ENCODE measurements at places on chromosomes 16 and 17.
A peak's percentile ranks its signal among the peaks of the same experiment; 100 is the strongest.

DNA sequence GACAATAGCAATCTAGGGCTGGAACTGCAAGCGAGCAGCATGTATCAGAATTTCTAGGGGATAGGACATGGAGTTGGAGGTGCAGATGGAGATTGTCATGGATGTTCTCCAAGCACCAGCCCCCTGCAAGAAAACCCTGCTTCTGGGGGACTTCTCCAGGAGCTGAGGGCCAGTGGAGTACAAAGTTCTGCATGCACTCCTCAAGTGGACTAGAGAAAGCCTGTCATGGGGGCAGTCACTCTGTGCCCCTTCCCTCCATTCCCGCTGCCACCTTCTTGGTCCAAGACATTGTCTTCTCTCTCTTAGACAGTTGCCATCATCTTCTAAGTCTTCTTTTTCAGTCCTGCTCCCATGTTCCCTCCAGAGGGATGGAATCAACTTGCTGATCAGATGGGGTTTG lies 87.9 kb downstream of the AIPL1 start:
- DNase-seq = no peak

- DNase-seq = no peak
Measured at GRCh38 chr16:700684-701584, 4.7 kb downstream of the FBXL16 start.

- no peak for DNase-seq
Measured at GRCh38 chr16:88334778-88335720, 47.7 kb upstream of the ZNF469 start.

DNA sequence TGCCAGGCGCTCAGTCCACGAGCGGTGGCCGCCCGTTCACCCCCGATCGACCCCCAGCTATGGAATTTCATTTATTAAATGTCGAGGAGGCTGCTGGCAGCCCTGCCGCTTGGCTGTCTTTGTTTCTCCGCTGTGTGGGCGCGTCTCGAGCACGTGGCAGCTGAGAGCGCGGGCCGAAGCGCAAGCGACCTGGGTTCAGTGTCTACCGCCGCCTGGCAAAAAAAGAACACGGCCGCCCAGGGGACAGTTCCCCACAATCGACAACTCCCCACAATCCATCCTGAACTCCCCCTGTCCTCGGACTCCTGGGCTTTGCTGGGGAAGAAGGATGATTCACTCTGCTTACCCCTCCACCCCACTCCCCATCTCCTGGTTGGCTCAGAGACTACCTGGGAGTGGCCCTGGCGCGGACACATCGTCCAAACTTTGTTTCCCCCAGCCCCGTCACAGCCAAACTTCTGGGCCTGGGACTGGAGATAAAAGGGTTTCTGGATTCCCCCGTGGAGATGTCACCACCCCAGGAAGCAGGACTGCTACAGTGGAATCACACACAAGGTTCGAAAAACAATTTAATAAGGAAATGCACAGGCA lies 1.7 kb upstream of the ANKRD13B start:
- peak; percentile 83 for DNase-seq

DNA sequence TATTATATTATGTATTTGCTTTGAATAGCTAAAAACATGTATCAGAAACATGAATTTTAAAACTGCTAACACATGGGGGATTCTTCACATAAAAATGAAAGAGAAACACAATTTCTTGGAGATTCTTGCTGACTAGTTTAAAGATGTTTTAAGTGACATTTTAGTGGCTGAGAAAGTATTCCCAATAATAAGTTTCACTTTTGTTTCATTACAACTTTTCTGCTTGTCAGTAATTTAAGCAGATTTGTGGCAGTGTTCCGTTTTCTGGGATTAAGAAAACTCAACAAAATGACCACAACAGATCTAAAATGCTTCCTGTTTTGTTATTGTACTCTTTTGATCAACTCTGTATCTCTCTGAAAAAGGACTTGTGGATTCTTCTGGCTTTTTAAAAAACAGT lies 75.9 kb downstream of the NLK start:
- DNase-seq = no peak

DNA sequence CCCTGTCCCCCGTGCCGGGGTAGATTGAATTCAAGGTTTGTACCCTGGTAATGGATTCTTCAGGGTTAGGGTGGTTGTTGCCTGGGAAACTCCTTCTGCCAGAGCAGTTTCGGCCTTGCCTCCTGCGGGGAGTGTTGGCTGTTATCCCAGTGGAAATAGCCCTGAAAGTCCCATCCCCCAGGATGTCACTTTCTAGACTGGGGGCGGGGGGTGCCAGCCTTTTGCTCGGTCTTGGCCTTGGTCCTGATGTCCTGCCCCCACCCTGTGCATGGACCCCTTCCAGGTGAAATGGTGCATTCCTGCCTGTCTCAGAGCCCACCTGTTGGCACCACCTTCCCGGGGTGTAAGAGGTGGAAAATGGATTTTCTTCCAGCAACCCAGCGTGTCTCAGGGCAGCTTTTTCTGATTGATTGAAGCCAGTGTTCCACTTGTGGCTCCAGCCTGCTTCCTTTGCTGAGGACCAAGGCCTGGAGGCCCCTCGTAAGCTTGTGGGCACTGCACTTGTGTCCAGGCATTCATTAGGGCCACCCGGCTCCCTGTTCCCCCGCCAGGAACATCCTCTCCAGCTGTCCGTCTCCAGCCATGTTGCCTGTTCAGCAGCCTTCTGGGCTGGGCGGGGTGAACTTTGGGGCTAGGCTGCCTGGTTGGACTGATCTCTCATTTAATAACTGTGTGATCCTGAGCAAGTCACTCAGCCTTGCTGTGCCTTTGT lies 25.6 kb downstream of the MGAT5B start:
- no peak for DNase-seq

DNA sequence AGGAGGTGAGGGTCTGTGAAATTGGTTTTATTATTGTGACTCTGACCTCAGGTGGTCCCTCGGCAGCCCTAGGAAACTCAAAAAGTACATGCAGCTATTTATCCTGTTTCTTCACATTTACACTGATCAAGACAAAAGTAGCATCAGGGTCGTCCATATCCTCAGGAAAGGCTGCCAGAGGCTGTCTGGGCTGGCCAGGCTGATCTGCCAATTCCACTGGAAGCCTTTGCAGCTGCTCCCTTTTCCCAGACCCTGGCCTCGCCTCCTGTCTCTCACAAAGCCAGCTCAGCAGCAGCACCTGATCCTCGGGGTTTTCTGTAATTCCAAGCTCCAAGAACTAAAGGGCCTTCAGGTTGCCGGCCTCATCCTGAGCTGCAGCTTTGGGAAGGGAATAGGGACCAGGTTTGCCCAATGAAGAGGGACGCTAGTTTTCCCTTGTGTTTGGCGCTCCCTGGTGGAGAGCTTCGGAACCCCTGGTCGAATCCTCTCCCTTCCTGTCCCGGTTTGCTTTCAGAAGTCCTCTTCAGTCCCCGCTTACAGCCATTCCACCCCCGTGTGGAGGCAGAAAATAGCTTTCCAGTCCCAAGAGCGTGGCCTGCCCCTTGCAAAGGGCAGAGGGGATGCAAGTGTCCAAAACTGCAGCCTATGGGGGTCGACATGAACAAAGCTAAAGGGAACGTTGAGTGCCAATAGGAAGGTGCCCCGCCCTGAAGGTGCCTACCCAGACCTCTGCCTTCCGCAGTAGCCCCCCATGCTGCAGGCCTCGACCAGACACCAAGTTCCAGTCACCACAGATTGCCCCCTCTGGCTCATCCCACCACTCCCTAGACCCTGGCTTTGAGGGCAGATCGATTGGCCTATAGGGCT lies 13.4 kb downstream of the MFSD6L start:
- peak; percentile 44 for DNase-seq

DNA sequence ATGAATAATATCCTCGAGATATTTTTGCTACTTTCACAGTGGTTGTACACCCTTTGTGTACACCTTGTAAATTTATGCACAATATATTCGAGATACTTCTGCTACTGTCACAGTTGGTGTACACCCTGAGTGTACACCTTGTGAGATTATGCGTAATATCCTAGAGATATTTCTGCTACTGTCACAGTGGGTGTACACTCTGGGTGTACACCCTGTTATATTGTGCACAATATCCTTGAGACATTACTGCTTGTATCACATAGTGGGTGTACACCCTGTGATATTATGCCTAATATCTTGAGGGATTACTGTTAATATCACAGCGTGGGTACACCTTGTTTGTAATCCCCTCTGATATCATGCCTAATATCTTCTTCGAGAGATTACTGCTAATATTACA lies 7.2 kb upstream of the NUDT7 start:
- DNase-seq = no peak

DNA sequence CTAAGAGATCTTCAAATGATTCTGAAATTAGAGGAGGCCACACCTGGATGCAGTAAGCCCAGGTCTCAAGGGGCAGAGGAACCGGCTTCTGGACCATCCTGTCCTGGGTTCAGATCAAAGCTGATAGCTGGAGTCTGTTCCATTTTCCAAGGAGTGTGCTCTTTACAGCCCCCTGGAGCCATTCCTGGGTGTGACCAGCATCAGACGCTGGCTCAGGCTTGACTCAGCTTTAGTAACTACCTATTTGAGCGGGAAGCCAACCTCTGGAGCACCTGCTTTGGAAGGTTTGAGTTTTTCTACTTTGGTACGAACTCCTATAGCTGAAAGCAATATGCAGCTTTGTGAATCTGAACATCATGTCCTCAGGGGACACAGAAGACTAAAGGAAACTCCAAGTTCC lies 12.9 kb upstream of the BBS2 start:
- DNase-seq = no peak

GRCh38 chr17:40358323-40359038 lies 6.1 kb downstream of the GJD3 start:
- DNase-seq = peak; percentile 76

DNA sequence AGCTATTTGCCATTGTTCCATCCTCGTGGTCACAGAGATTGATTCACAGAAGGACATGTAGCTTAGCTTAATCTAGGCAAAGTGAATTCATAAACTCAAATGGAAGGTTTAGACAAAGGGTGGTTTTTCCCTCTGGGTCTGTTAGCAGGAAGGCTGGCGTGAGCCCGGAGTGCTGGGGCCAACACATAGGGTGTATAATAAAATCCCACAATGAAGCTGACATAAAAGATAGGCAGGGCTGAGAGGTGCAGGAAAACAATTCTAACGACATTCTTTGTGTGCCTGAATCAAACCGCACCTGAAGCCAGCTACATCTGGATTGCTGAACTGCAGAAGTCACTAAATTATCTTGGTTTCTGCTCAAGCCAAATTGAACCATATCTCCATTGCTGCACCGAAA lies 173.9 kb downstream of the MAF start:
- no peak for DNase-seq

DNA sequence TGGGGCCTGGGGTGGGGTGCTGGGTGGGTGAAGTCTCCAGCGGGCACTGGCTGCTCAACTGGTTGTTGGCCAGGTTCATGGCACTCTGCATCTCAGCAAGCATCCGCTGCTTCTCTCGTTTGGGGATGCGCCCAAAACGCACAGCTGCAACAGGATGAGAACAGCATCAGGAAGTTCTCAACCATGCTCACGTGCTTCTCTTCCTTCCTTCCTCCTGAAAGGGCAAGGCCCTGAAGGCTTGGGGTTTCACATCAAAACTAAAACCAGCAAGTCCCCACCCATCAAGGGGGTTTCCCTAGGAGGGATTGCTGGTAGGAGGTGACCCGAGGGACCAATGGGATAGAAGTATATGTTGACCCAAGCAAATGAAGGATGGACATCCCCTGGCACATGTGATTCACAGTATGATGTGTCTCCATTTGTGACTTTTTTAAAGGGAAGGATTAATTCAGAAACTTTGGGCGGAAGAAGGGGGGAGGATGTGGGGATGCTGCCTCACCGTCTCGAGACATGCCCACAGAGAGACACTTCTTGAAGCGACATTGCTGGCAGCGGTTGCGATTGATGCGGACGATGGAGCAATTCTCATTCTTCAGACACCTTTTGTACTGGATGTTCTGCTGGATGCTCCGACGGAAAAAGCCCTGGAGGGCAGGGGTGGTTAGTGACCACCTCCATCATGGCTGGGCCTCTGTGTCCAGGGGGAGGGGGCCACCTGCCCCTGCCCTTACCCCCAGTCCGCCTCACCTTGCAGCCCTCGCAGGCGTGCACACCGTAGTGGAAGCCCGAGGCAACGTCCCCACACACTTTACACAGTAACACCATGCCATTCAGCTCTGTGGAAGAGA lies 4.2 kb downstream of the NR1D1 start:
- no peak for DNase-seq

GRCh38 chr17:55706808-55707773 lies 15.6 kb downstream of the TMEM100 start:
- no peak for DNase-seq

- no peak for DNase-seq
Measured at GRCh38 chr17:39209317-39210092, 9.4 kb downstream of the RPL19 start.

DNA sequence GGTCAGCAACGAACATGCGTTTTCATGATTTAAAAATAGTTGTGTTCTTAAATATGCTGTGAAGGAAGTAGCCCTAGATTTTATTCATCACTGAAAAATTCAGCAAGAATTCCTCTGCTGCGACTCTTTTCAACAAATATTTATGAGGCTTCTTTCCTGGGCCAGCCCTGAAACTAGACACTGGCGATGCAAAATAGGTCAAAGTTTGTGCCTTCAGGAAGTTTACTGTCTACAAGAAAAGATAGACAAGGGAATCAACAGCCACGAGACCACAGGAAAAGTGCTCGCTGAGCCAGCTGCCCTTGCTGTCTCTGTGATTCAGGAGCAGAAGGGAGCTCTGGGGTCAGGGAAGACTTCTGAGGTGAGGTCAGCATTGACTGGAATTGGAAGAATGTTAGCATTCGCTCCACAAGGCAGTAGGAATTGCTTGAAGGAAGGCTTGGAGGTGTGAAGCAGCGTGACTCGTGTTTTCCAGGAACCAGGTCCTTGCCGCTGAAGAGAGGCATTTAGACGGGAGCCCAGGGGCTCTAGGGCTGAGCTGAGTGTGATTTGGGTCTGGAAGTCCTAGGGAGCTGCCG lies 1.9 kb upstream of the RPL26 start:
- DNase-seq = peak; percentile 79

All from HT1080 (cell line).